ENCODE measurements at places on chromosomes 4 and X. TPM values are rescaled to one million over a fixed set of nuclear protein-coding genes. Genes with fewer than 3 reads are reported as not detected.

The TREX2 gene
- total RNA-seq: not detected

The MRFAP1L1 gene
- total RNA-seq: 42.2 TPM

The DCAF12L1 gene
- not detected for total RNA-seq

The NCAPG gene
- 24.8 TPM for total RNA-seq

The SLC4A4 gene
- total RNA-seq: 0.58 TPM

The CXCL5 gene
- 2.7 TPM for total RNA-seq

The KANTR gene
- 3.2 TPM for total RNA-seq

The TCP11X2 gene
- not detected for total RNA-seq

The PPARGC1A gene
- total RNA-seq: not detected

Measured in myometrial cell (primary cell).